ENCODE measurements at places on chromosomes 6 and 20.

GRCh38 chr20:41889844-41890224, 271.7 kb upstream of the CHD6 start:
- no peak for DNase-seq

DNA sequence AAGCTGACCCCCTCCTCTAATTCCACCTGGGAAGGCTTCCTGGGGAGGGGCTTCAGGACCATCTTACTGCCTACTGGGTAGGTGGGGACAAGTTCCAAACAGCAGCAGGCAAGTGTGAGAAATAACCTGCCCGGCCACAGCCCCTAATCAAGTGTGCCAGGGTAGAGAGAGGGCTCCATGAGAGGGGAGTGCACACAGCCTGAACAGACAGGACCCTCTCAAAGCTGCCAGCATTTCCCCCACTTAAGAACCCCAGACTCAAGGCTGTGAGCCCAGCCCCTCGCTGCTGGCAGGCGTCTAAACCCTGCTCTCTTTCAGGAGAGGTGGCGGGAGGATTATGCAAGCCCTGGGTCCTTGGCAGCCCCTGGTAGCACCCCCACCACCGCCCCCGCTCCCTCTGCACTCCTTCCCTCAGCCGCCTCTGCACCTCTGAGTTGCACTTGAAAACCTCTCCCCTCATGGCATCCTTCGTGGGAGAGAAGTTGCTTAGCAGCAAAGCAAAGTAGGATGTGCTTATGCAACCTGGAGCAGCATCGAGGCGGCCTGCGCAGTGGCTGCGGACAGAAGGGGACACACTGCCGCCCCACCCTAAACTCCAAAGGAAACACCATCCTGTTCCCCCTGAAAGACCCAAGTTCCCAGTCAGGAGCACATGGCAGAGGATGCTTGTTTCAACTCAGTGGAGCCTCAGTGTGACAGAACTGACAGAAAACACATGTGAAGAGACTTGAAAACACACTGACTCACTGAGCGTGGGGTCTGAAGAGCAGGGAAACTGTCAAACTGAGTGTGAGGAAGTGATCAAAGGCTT, 10.5 kb downstream of the DDRGK1 start:
- DNase-seq, result no peak

DNA sequence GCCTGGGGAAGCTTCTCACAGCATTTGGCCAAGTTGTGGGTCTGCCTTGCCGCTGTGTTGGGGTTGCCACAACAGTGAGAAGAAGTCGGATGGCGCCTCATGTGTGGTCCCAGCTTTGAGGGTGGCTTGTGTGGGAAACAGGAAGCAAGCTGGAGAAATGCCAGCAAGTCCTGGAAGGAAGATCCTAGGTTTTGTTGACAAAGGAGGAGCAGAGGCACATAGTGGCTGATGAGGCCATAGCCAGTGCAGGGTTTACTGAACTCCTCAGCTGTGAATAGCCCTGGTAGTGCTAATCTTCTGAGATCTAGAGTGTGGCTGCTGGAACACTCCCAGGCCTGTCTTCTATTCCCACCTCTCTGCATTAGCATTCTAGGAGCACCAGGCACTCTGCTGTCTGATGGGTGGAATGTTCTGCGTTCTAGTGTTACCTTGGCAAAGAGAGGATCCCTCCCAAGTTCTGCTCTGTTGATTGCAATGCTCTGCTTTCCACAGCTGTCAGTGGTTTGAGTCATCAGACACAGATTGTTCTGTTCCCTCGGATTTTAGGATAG, 25.2 kb downstream of the SNPH start:
- no peak for DNase-seq

- DNase-seq, result peak; percentile 82
These were observed at the start of gene TAPBP for GRCh38 chr6:33313709-33314514. Gene TAPBP (minus strand): TSS chr6:33314078. CDS start chr6:33314041, 37 bp downstream.

DNA sequence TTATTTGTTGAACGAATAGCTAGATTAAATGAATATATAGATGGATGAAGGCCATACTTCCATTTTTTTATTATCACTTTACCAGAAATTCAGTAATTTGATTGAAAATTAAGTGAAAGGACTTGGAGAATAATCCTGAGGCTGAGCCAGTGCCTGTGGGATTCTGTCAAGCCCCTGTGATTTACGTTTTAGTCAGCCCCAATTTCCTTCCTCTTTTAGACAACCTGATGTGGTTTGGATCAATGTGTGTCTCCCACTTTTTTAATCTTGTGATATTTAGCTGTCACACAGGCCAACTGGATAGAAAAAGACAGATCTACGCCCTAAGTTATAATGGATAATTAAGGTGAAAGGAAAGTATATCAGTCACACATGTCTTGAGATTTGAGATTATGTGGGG, 188.8 kb downstream of the EDN1 start:
- no peak for DNase-seq

GRCh38 chr6:110534731-110535492, 58.5 kb upstream of the SLC22A16 start:
- DNase-seq, result no peak

- peak; percentile 54 for DNase-seq
These were observed 50.0 kb upstream of the SCGN start for GRCh38 chr6:25601800-25602673.

- no peak for DNase-seq
These were observed 257.2 kb upstream of the EYS start for GRCh38 chr6:65964261-65964660.

DNA sequence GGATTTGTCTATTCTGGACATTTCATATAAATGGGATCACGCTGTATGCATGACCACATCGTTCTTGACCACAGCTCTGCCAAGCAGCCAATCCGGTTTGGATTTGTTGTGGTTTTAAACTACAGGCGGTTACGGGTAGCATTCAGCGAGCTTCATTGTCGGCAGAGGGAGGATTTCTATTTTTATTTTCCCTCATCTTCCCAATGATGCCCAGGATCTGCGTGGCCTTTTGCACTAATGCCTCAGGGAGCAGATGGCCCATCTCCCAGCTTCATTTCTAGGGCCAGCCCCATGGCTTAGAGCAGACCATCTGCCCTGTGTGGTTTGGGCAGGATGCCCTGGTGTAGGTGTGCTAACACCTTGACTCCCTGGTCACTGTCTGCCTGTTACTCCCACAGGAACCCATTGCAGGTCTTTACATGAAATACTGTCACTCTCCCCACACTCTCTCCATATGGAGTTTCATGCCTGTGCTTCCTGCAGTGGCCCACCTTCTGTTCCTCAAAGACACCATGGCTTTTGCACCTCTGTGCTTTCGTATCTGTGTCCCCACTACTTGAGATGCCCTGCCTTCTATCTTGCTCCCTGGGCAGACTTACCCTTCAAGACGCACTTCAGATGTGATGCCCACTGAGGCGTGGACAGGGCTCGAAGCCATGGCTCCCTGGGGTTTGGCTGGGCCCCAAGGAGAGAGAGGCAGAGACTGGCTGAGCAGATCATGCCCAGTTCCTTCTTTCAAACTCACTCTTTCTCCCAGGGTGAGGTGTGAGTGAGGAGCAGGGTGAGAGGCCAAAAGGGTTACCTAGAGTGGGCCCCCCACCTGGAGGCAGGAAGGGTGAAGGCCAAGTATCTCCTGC, 26.0 kb downstream of the SDCBP2 start:
- DNase-seq, result peak; percentile 47

GRCh38 chr6:105872249-105872648, 213.9 kb upstream of the PRDM1 start:
- DNase-seq, result no peak

DNA sequence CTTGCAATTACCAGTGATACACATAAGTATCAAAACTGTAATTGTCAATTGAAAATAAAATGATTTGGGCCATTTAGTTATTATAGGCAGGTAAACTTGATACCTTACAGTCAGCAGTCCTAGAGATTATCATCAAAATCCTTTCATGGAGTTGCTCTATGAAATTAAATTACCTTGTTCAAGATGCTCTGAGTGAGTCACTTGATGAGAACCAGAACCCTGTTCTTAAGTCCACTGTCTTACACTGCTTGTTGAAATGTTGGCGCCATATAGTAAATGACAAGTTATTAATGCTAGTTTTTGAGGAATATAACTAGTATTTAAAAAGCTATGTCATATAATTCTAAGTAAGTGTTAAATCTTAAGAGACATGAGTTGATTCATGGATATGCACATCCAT, 37.2 kb upstream of the BAG2 start:
- no peak for DNase-seq

DNA sequence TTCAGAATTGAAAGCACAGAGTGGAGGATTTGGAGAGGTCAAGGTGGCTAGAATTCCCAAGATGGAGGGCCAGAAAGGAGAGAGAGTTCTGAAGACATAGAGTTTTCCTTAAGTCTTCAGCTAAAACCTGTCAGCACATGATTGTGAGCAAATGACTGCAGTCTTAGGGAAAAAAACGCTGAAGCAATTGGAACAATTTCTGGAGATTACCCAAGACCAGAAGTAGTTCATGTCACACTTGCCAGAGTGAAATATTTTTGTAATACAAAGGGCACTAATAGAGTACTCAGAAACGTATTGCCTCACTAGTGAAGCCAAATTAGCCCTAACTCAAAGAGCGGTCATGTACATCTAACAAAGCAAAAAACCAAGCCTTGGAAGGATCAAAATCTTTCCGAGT, 541.3 kb upstream of the MARCKS start:
- DNase-seq, result no peak

DNA sequence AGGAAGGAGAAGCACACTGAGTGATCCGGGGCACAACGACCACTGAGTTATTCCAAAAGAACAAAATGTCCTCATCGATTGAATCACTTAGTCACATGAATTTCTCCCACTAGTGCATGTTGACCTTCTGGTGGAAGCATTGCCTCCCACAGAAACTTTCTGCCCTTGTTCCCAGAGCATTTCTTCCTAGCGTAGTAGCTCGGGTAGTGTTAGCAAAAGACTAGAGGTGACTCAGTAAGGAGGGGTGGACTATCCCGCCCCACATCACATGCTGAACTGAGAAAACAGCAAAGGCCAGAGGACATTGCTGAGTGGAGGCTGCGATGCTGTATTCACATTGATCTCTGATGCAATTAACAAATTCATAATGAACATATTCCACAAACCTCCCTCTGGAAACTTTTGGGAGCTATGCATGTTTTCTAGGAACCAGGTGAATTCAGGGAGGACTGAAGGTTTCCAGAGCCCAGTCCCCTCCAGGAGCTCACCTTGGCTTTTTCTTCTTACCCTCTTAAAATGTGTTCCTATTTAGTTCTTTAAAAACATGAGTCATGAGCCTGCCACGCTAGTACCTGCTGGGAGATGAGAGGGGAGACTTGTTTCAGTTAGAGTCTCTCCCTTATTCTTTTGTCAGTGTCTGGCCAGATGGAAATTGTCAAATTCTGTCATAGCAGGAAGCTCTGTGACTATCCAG, 507.9 kb downstream of the CDH26 start:
- DNase-seq, result no peak

DNA sequence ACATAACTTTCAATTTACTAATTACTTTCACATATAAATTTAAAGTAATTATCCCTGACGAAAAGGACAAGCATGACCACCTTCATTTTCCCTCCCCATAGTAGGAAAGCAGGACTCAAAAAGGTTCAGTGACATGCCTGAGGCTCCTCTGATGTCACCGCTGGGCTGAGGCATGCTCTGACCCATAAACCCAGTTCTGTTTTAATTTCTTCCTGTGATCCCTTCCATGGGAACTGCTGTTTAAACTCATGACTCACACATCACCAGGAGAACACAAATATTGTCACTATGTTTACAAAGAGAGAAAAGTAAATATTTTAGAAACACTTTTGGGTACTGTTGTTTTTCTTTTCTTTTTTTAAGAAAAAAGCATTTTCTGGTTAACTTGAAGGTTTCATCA, 38.0 kb upstream of the NR2E1 start:
- no peak for DNase-seq

GRCh38 chr20:4560667-4561066, 161.0 kb upstream of the PRND start:
- no peak for DNase-seq

GRCh38 chr6:123515715-123516114, 121.0 kb downstream of the TRDN start:
- DNase-seq, result no peak

- DNase-seq, result no peak
These were observed 55.2 kb upstream of the KIF13A start for GRCh38 chr6:18042536-18043145.

DNA sequence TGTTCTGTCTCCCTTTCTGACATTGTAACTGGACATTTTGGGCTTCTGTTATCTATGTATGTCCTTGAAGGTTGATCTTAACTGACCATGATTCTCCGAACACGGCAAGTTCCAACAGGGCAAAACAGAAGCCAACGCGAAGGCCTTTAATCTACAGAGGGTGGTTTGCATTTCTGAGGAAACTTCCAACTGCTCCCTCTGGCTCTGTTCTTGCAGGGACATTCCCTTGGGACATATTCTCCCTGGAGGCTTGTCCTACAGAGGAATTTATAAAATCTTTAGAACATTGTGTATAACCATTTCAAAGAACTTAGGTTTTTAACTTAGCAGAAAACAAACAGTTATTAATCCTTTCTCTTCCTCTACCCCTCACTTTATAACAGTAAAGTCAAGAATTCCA, 189.0 kb upstream of the CDYL start:
- no peak for DNase-seq

GRCh38 chr20:20683020-20683419, 29.4 kb downstream of the RALGAPA2 start:
- DNase-seq, result no peak

DNA sequence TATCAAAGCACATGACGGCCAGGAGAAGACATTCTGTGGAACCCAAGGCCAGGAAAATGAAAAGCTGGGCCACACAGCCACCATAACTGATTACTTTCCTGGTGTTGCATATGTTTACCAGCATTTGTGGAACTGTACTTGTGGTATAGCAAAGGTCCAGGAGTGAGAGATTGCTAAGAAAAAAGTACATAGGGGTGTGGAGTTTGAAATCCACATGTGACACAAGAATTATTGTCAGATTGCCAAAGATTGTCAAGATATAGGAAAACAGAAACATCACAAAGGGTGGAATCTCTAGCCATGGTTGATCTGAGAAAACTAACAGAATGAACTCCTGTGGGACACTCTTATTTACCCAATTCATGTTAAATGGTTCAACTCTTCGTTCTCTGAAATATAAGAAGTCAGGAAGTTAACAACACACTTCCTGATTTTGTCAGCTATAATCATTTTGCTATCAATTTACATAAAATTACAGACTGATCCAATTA, at the start of gene OR2B2:
Gene OR2B2 (minus strand): TSS at position 441 of the 491 bp plus-strand sequence. CDS start 77 bp downstream, at position 364.
- DNase-seq, result no peak

DNA sequence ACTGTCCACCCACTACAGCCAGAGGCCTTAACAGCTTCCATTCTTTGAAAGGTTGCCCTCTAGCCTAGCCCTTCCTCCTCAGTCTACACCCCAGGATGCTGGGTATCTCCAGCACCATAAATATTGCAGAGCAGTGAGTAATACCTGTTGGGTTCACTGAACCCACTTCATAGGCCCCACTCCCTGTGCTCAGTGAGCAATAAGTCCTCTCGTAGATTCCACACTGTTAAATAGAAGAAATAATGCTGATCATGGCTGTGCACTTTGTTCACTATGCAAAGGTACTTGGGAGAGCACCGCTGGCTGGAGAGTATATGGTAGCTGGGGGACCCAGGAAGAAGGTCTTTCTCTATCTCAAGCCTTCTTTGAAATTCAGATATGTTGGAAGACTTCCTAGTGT, 87.3 kb downstream of the RSPH3 start:
- no peak for DNase-seq

- no peak for DNase-seq
These were observed 39.7 kb downstream of the ISM1 start for GRCh38 chr20:13260650-13261279.

GRCh38 chr6:93779086-93779841, 359.9 kb upstream of the EPHA7 start:
- DNase-seq, result no peak

Data from RPMI8226 (cell line).